ENCODE measurements at places on chromosomes 6 and 20.

DNA sequence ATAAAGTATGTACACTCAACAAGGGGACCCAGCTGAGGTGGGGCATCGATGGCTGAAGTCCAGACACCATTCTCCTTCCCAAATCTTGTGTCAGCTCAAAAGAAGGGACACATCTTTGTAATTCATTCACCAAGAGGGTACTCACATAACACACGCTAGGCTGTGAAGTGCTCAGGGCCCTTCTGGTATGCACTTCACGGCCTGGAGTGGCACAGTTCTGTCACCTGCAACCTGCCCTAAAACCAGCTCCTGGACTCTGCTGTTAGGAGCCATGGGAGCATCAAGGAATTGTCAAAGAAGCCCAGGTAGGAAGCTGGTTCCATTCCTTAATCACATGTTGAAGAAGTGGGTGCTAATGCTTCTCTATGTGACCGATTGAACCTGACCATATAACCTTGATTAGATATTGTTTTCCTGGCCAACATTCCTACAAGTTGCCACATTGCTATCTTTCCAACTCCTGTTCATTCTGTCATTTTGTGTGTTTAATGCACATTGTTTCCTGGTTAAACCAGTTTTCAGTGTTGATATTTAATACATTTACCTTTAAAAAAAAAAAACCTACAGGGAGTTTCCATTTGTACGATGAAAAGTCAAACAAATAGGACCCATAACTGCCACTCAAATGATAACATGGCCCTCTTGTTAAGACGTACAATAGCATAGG, 127.3 kb downstream of the TNFRSF21 start:
- no peak for DNase-seq

GRCh38 chr20:50399917-50400704, 110.1 kb upstream of the PTPN1 start:
- no peak for DNase-seq

GRCh38 chr6:46281110-46281509, 110.3 kb upstream of the ENPP5 start:
- DNase-seq = no peak

GRCh38 chr20:37349517-37350491, 3.9 kb downstream of the SRC start:
- peak; percentile 36 for DNase-seq

DNA sequence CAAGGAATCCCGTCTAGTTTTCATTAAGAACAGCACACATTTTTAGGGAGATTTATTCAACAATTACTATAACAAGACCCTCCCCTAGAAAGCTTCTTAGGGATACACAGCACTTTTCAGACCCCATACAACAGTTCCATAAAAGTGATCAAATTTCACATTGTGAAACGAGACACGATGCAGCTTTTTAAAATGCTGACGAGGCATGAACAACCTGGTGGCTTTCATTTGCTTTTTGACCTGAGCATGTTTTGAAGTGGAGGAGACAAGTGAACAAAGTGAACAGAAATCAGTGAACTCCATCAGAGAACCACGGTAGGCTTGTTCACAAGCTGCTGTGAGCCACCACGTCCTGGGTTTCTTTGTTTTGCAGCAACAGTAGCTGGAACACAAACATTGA, 112.2 kb downstream of the PCSK2 start:
- DNase-seq = no peak

- no peak for DNase-seq
These were observed 120.8 kb downstream of the AGPAT4 start for GRCh38 chr6:161152907-161153662.

GRCh38 chr6:38646166-38646878, 6.6 kb upstream of the BTBD9 start:
- DNase-seq = no peak
